ENCODE measurements at places on chromosomes 1 and 21. TPM values are rescaled to one million over a fixed set of nuclear protein-coding genes. Genes with fewer than 3 reads are reported as not detected.

DNA sequence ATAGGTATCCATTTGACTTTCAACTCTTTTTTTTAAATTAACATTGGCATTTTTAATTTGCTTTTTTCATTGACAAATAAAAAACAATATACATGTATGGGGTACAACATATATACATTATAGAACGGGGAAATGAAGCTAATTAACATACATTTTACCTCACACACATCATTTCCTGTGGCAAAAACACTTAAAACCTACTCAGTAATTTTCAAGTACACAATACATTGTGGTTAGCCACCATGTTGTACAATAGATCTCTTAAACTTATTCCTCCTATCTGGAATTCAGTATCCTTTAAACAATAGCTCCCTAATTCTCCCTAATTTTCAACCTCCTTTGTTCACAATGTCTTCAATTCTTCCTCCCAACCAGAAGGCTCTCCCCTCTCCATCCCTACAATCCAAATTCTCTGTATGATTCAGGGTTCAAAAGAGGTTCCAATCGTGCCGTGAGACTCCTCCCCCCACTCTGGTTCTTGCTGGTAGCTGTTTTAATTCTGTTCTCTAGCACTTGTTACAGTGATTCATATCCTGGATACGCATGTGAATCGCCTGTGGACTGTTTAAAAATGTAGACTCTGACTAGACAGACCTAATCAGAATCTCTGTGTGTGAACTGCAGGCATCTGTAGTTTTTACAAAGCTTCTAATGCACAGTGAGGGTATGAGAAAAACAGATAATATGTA, 87.6 kb upstream of the DUSP10 start:
- DNase-seq: no peak

The PGLYRP3 gene
- not detected for total RNA-seq

GRCh38 chr21:25722631-25723030, 12.1 kb downstream of the ATP5PF start:
- no peak for DNase-seq

DNA sequence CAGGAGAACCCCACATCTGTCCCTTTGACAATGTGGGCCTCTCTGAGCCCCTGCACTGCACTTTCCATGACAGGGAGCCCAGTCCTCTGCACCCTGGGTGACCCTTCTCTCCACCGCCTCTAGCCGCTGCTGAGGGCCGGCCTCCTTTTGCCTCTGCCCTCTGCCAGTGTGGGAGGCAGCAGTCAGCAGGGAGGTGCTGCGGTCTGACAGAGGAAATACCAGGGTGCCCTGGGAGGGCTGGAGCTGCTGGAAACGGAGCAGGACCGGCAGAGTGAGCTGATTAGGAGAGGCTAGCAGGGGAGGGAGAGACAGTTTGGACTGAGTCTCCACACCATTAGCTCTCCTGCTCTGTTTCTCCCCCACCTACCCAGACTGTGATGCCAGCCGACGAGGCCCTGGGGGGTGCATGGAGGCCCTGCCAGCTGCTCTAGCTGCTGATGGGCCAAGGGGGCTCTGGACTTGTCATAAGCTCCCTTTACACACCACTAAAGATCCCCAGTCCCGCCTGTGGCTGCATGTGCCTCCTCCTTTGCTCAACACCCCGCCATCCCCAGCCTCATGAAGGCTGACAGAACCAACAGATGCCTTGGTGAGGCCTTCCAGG, 171.1 kb upstream of the KLHDC7A start:
- no peak for DNase-seq

GRCh38 chr1:25651036-25651640, 34.5 kb downstream of the MAN1C1 start:
- no peak for DNase-seq

The CHD1L gene
- 16.8 TPM for total RNA-seq

DNA sequence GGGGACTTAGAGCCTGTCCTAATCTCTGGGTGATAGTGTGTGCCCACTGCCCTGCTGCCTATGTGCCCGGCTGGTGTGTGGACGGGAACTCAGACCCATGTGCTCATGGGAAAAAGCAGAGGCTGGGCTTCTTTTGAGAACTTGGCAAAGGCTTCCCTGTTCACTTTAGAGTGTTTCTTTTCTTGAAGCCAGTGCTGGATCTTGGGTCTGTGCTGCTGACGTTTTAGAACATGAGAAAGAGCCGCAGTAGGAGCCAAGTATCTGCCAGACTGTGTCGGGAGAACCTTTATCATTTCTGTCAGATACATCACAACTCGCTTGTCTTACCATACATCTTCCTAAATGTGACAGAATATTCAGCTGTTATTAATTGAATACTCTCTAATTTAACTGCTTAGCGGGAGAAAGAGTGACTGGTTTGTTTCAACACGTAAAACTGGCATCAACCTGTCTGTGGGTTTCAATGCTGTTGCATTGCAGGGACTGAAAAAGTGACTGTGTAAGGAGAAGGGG, 195.2 kb downstream of the PBX1 start:
- no peak for DNase-seq

- DNase-seq: no peak
These were observed 627 bp downstream of the ADARB1 start for GRCh38 chr21:45074818-45075595.

DNA sequence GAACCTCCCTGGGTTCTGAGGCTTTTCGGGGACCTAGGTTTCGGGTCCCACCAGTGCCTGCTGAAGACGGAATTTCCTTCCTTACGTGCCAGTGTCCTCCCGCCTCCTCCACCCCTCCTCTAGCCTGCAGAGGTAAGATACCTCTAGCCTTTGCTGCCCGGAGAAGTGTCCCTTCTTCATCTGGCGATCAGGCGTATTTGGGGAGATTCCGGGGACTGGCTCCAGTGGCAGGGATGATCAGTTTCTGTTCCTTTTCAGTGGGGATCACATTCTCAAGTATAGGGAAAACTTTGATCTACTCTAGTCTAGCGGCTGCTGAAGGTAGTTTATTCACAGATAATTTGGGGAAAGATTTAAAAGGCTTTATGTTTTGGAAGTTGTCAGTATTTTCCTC, 674 bp downstream of the CEP350 start:
- DNase-seq: no peak

- no peak for DNase-seq
These were observed 19.1 kb upstream of the MYOG start for GRCh38 chr1:203104789-203105390.

The SERBP1 gene
- 210 TPM for total RNA-seq

DNA sequence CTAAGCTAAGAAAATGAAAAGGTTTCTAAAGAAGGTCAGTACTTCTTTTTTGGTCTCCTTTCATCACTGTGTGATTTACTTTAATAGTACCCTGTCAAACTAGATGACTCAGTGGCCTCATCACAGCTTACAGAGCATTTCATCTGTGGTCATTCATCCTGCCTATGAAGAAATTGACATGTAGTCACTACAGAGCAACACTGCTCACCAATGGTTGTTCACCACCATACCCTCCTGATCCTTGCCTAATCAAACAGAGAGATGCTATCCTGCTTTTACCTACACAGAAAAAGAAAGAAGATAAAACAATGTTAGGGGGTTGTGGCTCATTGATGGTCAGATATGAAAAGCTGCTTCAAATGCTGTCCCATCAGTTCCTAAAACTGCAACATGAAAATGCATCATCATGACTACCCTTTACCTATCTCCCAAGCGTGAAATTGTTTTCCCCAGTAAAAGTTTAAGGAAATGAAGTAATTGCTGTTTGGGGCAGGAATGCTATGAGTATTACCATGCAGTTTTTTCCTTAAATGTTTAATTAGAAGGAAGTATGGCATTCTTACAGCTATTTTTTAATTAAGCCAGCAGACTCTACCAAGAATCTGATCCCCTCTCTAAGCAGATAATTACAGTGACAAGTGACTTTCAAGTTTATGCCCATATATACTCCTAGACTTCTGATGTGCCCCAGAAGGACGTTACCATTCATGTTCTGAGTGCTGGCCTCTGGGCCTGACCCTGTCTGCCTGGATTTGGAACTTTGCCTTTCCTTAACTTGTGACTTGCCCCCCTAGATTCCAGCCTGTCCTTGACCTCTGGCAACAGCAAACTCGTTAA, 46.1 kb upstream of the FBXO28 start:
- no peak for DNase-seq

- DNase-seq: no peak
These were observed 949.7 kb downstream of the AMY1C start for GRCh38 chr1:104699433-104699832.

DNA sequence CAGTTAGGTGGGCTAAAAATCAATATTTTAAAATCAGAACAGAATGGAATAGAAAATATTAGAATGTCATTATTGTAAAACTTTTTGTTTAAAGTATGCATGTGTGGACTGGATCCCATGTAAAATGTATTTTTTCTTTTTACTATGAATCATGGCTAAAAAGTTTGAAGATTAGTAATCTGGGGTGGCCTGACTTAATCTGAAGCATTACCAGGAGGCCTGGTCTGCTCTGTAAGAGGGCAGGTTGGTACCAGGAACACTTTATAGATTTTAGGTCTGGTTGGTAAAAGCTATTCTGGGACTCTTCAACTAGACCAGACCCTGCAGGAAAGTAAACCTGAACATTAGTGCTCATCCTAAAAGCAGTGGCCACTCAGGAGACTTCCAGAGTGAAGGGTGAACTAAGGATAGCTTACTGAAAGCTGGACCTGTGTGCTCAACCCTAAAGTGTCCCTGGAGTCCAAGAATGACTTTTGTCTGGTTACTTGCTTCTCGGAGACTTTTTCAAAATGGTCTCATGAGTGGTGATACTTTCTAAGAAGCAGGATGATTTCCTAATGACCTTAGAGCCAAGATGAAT, 16.5 kb downstream of the RGL1 start:
- DNase-seq: no peak

- DNase-seq: no peak
These were observed 86.5 kb upstream of the IPO9 start for GRCh38 chr1:201742476-201742875.

The PPOX gene
- 14.3 TPM for total RNA-seq

The MYCL gene
- total RNA-seq: 0.31 TPM

DNA sequence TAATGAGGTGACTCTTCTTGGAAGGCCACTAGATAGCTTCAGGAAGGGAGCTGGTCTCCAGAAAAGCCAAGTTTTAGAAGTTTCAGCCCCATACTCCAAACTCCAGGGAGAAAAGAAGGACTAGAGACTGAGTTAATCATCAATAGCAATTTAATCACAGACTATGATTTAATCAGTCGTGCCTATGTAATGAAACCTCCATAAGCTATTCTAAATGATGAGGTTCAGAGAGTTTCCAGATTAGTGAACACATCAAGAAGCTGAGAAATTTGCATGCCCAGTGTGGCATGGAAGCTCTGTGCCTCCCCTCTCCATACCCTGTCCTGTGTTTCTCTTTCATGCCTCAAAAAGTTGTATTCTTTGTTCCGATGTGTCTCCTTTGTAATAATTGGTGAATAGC, 49.2 kb upstream of the CCDC190 start:
- no peak for DNase-seq

The IFNLR1 gene
- 4.6 TPM for total RNA-seq

DNA sequence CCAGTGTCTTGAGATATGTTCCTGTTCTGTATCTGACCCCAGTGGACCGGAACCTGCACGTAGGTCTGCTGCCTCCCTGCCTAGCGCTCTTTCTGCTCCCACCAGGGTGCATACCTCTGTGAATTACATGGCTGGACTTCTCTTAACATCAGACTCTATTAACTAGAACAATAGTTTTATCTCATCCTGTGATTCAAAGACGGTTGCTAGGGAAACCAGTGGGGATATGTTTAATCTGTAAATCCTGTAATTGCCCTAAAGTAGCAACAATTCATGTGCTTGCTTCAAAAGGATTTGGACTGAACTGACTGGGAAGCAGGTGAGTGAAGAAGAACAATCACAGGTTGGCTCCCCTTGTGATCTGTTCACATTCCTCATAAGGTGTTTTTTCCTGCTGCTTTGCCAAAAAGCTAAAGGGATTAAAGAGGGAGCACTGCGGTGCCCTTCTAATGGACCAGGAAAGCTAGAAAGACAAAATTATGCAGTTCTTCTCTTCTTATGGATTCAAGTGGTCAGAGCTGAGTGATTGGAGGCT, 52.7 kb upstream of the DIRAS3 start:
- no peak for DNase-seq

The SHE gene
- 27.3 TPM for total RNA-seq

DNA sequence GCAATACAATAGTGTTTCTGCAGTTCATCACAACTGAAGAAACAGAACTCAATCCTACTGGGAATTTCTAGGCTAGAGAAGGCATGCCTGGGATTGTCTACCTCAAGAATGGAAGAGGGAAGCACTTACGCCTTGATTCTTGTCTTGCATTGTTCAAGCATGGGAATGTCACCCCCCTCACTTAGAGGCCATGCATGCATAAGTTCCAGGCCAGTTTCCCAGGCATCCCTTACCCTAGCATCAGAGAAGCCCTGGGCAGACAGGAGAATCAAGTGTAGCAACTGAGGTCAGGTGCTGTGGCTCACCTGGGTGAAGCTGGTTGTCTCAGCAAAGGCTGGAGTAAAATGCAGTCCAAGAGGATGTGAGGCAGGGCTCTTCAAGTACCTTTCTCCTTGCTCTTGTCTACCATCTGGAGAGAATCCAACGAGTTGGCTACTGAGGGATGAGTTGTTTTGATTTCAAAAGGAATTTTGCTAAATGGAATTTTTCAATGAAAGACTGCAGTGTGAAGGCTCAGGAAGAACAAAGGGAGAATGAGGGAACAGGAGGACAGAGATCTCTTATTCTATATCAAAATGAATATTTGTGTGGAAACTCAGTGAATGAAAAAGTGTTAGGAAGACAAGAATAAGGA, 174.3 kb downstream of the NEK7 start:
- no peak for DNase-seq

- no peak for DNase-seq
These were observed 40.1 kb downstream of the PTPRC start for GRCh38 chr1:198678901-198679329.

DNA sequence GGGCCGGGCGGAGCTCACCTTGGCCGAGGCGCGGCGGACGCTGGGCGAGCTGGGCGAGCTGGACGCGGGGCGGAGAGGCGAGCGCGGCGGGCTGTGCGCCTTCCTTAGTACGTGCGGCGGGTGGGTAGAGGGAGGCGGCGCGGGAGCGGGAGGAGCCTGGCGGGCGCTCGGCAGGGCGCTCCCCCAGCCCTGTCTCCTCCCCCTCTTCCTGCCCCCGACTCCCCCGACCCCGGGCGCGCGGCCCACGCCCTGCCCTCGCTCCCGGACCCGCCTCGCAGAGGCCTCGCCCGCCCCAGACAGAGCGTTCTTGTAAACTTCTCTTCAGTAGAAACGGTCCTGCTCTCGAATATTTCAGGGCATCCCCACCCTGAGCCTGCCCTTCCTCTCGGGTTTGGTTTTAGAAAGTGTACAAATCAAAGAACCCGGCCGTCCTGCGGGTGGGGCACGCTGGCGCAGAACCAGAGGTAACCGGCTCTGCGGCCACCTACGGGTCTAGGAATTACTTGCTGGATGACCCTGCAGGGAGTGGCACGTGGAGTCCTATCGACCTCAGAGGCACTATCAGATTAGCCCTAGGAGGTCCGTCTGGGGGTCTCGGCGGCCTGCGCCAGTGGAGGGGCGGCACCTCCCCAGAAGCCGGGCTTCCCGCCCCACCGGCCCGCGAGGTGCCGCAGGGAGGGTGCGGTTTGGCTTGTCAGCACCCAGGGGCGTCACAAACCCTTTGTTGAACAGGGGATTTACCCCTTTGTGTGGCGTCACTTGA, at the start of gene S100A10:
Gene S100A10, minus strand, starts transcription at position 126 of the 763 bp plus-strand sequence. CDS start 7,629 bp downstream, outside the sequence.
- DNase-seq: no peak

The KCNJ15 gene
- total RNA-seq: 12.1 TPM

Data from omental fat pad (tissue), 4 donors.